ENCODE measurements at places on chromosomes 12 and 14.
A peak's percentile ranks its signal among the peaks of the same experiment; 100 is the strongest.

- no peak for DNase-seq
These were observed 179.4 kb downstream of the PHLDA1 start for GRCh38 chr12:75852143-75852542.

GRCh38 chr12:75868501-75868900 lies 163.1 kb downstream of the PHLDA1 start:
- no peak for DNase-seq

DNA sequence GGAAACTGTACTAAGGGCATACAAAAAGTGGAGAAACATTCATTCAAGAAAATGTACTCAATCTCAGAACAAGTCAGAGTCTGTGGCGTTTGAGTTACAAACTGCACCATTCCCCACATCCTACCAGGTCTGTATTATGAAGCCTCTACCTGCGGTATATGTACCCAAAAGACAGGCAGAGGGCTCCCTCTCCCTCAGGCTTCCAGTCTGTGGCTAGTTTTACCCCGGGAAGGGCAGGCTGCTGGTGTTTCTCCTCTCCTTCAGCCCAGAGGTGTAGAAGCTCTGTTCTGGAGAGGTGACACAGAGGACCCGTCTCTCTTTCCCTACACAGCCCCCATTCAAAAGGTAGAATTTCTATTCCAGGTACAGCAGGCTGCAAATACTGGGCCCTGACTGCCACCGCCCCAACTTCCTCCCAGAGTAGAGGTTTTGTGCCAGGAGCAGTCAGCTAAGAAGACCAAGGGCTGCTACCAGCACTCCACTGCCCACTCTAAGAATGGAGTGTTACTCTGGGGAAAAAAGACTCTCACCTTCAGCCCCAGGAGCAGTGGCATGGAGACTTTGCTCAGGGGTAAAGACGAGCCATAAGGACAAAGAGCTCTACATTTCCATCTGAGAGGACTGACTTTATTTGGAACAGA lies 39.4 kb downstream of the PARP11 start:
- DNase-seq: no peak

GRCh38 chr12:6606331-6607131 lies 648 bp downstream of the CHD4 start:
- DNase-seq: peak; percentile 64

Measured in stimulated activated CD4-positive, alpha-beta T cell treated with anti-CD3 and anti-CD28 coated beads, TNF-alpha, amount 100 ng/mL, for 48 hours (primary cell).